Activated CD4-positive, alpha-beta T cell treated with anti-CD3 and anti-CD28 coated beads for 48 hours (primary cell): ENCODE measurements at places on chromosomes 4 and X.

- no peak for DNase-seq
Measured at GRCh38 chrX:119948381-119948780, 4.8 kb upstream of the NKAP start.

DNA sequence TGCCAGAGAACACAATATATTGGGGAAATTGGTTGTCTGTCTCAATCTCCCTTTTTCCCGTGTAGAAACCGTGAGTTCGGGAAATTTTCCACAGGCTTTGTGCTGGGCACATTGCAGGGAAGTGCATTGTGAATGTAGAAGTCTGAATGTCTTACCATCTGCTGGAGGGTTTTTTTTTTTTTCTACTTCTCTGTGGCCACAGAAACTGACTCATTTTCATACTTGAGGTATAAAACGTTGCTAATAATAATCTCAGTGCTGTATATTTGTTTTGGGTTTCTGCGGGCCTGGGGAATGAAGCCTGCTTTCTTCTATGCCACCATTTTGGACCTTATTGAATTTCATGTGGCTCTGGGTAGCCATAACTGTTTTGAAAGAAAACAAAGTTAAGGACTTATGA, 1001.2 kb downstream of the STIM2 start:
- DNase-seq: no peak

GRCh38 chr4:145528601-145529000, 46.9 kb downstream of the SMAD1 start:
- no peak for DNase-seq

DNA sequence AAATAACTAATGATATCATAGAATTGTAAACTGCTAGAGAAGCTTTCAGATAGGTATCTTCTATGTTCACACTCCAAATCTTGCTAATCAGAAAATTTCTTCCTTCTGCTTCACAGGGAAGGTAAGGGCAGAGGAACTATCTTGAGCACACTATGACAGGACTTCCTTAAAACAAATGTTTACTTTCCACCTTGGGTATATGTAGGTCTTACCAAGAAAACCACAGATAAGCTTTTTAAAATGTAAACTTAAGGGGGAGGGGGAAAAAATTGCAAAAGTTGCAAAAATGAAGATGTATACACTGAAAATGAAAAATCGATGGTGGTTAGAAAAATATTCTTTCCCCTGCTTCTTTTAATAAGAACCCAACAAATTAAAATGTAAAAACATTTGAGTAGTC, 30.9 kb downstream of the YTHDC1 start:
- no peak for DNase-seq

DNA sequence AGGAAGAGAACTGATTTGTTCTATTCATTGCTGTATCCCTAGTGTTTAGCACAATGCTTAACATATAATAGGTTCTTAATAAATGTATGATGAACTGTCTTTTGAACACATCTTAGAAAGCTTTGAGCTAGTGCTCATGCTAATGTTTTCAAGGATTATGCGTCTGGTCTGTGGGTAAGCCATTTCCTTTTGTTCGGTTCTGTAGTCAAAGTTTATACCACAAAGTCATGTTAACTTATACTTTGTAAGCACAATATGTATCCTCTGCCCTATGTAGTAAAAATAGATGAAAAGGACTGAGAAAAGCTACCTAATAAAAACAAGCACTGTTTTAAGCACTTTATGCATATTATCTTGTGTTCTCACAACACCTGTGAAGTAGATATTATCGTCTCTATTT, 301.9 kb downstream of the GLUD2 start:
- DNase-seq: no peak

DNA sequence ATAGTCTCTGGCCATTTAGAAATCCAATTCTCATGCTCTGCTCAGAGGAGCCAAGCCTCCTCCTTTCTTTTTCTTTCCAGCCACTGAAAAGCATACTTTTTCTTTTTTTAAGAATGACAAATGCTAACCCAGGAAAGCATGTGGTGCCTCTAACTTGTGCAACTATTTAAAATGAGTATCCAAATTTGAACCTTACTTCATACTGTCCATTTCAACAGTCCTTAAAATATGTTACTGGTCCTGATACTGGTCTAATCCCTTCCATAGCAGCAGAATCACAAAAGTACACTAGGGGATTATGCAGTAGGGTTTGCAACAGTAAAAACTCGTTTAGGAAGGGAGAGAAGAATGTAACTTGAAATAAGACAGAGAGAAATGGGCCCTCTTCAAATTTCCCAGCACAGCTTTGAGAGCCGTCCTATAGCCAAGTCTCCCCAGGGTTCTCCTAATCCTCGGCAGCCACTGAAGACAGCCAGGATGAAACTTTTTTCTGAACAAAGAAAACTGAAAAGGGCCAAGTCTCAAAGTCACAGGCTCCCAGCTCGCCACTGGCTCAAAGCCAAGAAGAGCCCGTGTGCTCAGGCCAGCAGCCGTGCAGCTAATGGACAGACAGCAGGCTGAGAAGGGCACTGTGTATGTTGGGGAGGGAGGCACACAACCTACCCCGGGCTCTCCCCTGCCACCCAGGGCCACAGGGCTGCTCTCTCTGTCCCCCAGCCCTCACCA, 39.5 kb downstream of the GPC4 start:
- DNase-seq: no peak

DNA sequence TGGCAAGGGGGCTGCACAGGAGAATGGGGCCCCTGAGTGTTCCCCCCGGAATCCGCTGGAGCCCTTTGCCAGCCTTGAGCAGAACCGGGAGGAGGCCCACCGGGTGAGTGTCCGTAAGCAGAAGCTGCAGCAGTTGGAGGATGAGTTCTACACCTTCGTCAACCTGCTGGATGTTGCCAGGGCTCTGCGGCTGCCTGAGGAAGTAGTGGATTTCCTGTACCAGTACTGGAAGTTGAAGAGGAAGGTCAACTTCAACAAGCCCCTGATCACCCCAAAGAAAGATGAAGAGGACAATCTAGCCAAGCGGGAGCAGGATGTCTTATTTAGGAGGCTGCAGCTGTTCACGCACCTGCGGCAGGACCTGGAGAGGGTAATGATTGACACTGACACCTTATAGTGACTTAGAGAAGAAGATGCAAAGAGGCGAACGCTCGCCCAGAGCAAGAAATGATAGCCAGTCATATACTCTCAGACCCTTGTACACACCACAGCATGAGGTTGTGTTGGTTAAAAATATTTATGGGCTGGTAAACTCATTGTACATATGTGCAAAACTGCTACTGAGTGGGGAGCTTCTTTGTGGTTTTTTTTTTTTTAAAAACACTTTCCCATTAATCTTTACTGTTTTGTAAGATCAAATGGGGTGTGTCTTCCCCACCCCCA, 52.5 kb downstream of the JADE1 start:
- DNase-seq: no peak

DNA sequence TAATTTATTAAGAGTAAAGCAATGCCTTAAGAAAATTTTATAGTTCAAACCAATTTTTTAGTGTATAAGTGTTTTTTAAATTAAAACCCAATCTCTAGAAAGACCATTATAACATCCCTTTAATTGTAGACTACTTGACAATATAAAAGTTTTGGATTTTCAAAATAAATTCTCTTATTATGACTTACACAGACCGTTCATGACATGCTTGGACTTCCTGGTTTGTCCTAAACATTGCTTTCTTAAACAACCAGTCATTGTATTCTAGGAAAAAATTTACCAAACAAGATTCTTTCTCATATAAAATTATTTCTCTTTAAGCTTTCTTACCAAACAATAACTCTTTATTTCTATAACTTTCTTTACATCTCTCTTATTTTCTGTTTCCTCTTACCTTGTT, 49.0 kb upstream of the CXorf51A start:
- no peak for DNase-seq

DNA sequence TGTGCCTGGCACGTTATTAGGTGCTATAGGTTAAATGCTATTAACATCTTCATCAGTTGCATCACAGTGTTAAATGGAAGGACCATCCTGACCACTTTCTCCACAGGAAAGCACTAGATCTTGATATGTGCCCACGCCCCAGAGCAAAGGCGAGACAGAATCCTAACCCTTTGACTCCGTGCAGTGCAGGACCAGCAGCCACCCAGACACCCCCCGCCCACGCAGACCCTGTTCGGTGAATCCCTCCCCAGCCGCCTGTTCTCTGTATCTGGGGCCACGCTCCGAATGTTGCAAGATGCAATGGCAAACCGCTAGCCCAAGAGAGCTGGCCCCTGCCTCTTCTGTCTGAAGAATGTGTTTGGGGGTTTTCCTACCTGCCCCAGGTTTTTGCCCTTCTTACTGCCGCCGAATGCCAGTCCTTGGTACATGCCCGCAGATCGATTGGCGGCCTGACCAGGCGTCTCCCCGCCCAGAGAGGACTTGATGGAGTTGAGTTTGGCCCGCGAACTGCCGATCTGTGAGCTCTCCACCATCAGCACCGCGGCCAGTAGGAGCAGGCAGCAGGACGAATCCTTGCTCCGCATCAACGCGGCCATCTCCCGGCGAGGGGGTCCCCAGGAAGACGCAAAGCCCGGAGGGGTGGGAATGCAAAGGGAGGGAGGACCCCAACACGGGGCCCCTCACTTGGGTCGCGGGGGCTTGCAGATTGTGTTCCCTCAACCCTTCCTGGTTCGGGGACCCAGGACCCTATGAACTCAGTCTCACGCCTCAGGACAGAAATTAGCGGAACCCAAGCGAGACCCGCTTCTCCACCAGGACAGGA, 906 bp downstream of the DKK2 start:
- peak; percentile 5 for DNase-seq

DNA sequence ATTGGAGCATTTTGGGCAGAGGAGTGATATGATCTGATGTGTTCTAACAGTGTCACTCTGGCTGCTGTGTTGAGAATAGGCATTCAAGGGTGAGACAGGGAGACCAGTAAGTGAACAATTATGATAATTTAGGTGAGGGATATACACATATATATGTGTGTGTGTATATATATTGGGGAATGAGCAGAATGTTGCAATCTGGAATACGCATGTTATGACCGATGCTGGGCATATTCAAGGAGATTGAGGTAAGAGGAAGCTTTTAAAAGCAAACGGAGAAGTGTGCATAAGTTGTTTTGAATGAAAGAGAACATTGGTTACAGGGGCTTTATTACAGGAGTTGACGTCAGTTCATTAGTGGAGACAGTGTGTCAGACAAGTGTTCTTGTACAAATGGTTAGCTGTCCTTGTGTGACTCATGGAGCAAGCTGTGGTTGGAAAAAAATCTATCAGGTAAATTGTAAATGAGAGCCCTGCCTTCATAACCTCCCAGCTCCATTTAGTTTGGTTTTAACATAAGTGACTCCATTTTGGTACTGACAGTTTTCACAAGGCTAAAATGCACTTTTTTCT, 442.5 kb upstream of the LCORL start:
- DNase-seq: no peak

DNA sequence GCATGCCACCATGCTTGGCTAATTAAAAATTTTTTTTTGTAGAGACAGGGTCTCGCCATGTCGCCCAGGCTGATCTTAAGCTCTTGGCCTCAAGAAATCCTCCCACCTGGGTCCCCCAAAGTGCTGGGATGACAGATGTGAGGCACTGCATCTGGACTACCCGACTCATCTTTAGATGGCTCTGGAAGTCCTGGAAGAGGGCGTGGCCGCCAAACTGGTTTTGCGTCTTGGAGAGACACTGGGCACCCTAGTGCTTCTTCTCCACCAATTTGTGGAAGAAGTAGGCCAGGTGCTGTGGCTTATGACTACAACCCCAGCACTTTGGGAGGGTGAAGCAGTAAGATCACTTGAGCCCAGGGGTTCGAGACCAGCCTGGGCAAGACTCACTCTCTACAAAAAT, 47.6 kb downstream of the HOPX start:
- no peak for DNase-seq

DNA sequence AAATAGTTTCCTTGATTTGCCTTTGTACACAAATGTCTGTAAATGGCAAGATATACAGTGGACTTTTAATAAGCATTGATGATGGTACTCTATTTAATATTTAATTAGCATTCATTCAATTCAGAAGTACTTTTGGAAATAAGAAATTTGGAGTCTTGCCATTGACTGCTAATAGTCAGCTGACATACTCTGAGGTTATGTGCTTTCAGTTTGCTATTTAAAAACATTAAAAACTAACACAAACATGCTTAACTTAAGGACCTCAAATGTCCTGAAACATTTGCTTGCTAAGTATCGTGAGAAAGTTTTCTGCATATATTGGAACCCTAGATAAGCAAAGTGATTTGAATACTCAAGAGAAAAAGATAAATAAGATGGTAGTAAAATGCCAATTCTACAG, 64.6 kb downstream of the REELD1 start:
- no peak for DNase-seq

DNA sequence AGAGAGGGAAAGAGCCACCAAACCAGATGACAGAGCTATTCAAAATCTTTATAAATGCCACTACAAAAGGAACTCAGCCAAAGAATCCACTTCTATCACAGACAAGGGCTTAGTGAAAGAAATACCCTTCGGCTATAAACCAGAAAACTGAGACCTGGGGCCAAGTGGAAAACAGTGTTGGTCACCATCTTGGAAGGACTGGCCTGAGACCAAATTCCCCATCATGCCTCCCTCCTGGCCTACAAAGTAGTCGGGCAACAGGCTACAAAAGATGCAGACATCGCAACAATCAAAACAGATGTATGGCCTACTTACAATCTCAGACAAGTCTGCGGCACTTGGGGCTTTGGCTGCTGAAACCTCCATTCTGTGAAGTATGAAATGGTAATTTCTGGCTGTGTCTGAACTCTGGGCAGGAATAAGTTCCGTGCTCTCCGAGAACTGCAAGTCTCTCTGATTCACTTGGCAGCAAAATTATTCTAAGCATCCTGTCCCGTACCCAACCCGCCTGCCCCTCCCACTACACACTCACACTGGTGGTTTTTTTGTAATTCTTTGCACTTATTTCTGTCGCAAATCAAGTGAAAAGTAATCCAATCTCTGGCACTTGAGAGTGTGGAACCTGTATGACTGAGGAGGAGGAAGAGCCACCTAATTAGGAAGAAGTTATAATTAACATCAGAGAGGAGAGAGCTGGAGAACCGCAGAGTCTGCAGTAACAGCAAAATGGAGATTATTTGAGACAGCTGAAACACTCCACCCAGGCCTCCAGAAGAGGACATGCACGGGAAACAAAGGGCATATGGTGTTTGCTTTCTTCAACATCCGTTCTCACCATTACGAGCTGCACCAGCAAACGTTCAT, 87.8 kb downstream of the SH3KBP1 start:
- peak; percentile 45 for DNase-seq

- no peak for DNase-seq
Measured at GRCh38 chr4:126708716-126709115, 924.0 kb upstream of the INTU start.
